ENCODE measurements at places on chromosomes 5 and 9.
A peak's percentile ranks its signal among the peaks of the same experiment; 100 is the strongest.

DNA sequence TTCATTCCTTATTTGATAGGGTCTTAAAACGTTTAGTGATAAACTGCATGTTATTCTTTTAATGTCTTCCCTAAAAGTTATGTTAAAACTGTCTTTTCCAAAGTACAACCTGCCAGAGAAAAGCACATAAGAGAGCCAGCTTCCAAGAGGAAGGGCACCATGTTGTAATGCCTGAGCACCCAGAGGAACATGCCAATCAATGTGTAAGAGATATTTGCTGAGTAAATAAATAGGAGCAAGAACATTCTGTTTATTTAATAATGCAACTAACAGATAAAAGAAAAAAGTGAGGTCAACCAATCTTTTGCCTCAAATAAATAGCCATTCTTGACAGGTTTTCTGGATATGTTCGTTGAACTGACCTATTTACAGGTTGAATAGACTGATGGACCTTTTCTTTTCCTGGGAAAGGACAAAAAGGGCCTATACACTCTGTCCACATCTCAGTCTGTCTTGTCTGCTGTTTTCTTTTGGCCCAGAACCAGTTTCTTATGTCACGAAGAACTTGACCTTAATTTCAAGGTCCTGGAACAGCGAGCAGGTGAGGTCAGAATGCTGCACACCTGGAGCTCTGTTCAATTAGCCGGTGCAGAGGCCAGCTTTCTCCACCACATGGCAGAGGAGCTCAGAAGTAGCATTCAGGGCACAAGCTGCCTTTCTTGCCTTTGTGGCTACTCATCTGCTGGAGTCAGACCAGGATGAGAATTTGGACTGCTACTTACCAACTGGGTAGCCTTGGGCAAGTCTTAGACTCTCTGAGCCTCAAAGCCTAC lies 77.7 kb downstream of the PLCXD3 start:
- DNase-seq = no peak

- DNase-seq = no peak
These were observed 170.2 kb downstream of the RANBP17 start for GRCh38 chr5:171031977-171032376.

- DNase-seq = peak; percentile 8
These were observed 148.2 kb downstream of the CAAP1 start for GRCh38 chr9:26744191-26744965.

- DNase-seq = no peak
These were observed 7.3 kb upstream of the RGS3 start for GRCh38 chr9:113456235-113456634.

DNA sequence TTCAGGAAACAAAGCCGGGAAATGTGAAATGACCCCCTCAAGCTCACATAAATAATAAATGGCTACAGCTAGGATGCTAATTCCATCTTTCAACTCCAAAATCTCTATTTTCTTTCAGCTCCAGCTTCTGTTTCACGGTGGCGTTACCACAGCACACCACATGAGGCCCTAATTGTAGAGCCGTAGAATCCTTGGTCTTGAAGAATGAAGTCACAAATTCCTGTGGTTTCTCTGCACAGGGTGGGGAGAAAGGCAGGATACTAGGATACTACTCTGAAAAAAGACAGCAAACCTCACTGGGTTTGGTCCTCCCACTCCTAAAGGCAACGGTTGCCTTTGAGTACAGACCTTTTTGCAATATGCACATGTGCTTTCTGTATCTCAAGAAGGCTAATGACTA lies 13.9 kb upstream of the RARS1 start:
- DNase-seq = no peak

DNA sequence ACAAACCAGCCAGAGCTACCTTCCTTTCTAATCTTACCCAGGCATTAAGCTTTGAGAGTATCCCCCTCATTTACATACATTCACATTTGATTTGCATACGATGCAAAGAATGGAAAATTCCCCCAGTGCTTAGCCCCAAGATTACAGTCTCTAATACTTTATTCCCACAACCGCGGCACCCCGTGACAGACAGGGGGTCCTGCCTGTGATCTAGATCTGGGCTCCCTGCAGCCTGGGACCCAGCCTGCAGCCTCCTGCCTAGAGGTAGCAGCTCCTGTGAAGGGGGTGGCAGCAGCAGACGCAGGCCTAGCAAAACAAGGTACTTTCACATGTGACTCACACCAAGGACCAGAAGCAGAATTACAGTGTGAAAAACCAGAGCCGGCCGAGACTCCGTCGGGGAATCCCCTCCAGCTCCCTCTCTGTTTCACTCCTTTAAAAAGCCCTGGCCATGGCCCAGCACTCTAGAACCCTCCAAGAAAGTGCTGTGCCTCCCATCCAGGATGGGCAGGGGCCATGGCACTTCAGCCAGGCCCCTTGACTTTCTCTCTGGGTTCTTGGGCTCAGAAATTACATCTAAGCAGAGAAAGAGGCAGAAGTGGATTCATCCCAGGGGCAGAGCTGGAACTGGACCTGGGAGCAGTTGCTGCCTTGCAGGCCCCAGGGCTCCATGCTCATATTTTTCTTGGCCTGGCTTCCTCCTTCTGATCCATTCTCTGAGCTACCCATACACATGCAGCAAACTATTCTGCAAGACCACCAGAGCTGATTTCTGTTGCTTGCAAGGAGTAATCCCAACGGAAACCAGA lies 14.0 kb upstream of the TCF7 start:
- peak; percentile 89 for DNase-seq

- peak; percentile 29 for DNase-seq
These were observed 317.2 kb downstream of the DEPDC1B start for GRCh38 chr5:60382716-60383115.

DNA sequence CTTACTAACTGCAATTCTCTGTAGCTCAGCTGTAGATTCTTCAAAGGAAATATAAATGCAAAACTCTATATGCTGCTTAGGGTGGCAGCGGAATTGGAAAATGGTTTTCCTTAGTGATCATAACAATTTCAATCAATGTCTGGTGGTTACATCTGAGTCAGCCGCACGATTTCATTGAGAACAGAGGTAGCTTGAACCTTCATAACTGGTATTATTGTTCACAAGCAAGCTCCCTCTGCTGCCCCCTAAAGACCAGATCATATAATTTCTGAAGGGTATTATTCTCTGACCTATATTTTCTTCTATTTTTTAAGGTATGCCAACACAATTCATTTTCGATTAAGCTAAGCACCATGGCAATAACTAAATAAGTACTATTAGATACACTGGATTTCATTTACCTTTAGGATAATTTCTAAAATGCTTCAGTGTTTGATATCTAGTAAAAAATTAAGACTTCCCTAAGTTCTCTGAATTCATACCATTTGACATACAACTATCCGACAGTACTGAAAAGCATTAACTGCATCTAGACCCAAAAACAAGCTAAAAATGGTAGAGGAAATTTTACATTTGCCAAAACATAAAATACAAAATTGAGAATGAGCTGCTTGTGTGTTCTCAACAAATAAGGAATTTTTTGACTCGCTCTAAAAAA lies 181.1 kb upstream of the SPEF2 start:
- peak; percentile 13 for DNase-seq

DNA sequence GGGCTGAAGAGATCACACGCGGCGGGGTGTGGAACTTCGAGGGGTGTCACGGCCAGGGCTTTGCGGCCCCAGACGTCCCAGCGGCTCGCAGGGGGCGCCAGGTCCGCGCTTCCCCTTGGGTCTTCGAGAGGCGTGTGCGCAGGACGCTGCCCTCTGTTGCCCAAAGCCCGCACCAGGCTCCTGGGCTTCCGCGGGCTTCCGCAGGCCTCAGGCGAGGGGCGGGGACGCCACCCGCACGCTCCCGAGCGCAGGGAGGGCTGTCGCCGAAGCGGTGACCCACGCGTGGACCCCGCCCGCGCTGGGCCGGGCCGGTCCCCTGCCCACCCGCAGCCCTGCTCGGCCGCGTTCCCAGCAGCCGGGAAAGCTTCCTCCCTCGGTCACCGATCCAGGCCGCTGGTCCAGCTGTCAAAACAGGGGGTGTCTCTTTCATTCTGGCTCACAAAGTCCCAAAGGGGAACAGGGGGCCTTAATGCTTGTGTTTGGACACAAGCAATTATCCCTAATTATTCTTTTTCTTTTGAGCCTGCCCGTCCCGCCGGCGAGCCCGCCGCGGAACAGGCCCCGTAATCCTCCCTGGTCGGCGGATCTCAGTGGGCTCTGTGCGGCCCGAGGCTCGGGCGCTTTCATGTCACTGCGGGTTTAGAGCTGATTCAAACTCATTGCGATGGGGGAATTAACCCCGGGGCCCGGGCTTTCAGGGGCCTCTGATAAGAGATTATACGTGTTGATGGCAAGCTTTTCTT lies 60.6 kb downstream of the TMEM174 start:
- no peak for DNase-seq

- DNase-seq = no peak
These were observed 39.1 kb upstream of the GRHPR start for GRCh38 chr9:37383393-37383792.

DNA sequence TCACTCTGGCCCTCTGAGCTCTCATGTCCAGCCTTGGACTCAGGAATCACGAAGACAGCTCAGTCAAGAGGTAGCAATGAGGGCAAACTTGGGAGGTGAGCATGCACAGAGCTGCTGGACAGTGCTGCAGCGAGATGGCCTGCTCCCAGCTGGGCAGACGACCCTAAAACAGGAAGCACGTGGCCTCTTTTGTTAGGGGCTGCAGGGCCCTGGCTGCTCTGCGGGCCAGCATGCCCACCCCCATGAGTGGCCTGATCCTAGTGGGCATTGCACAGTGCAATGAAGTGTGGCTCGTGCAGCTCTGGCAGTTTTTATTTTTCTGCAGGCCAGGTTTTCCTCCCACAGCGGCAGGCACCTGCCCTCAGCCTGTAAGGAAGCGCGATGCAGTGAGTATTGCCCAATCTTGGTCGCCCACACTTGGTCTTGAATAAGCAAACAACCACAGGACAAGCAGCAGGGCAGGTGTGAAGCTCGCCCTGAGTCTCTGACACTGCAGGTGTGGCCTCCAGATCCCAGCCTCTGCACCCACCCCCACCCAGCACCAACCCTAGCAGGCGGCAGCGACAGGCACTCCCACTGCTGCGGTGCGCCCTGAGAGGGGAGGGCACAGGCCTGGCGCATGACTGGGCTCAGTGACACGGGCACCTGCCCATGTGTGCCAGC lies 60.8 kb downstream of the SEMA4D start:
- DNase-seq = no peak

GRCh38 chr9:136960212-136960937 lies 8.3 kb downstream of the LCN12 start:
- no peak for DNase-seq

- DNase-seq = peak; percentile 50
These were observed 823 bp downstream of the ST6GALNAC6 start for GRCh38 chr9:127898433-127899127.

- DNase-seq = no peak
These were observed 74.3 kb downstream of the DCP2 start for GRCh38 chr5:113050721-113051382.

- DNase-seq = no peak
These were observed 170.6 kb upstream of the HAPLN1 start for GRCh38 chr5:83891261-83891660.

Data from GM10248 (cell line).